Mesothelial cell of epicardium (in vitro differentiated cells): ENCODE measurements at places on chromosomes 13 and 19. TPM values are rescaled to one million over a fixed set of nuclear protein-coding genes. Genes with fewer than 3 reads are reported as not detected.

Gene LHFPL6
- 18.2 to 20.2 TPM (median 19.0 TPM) in 3 replicates for total RNA-seq

Gene ING1
- total RNA-seq = 19.1 to 21.0 TPM (median 19.2 TPM) in 3 replicates

Gene IRGC
- total RNA-seq = not detected in 3 replicates

Gene CRLF1
- total RNA-seq = 0.89 to 2.0 TPM (median 1.0 TPM) in 3 replicates

Gene SLC6A16
- total RNA-seq = 5.6 to 6.1 TPM (median 5.8 TPM) in 3 replicates

Gene GIPR
- total RNA-seq = 3.6 to 5.1 TPM (median 4.1 TPM) in 3 replicates

Gene SYT3
- 0.31 to 0.77 TPM (median 0.60 TPM) in 3 replicates for total RNA-seq

Gene IGFL4
- total RNA-seq = 1.8 to 2.8 TPM (median 2.4 TPM) in 3 replicates

Gene ZNF844
- 13.5 to 15.1 TPM (median 13.5 TPM) in 3 replicates for total RNA-seq

Gene ZNF728
- total RNA-seq = not detected in 3 replicates

Gene TJP3
- total RNA-seq = 20.0 to 21.7 TPM (median 20.1 TPM) in 3 replicates

Gene IGSF23
- not detected in 3 replicates for total RNA-seq

Gene PLK5
- 0.38 to 0.51 TPM (median 0.38 TPM) in 3 replicates for total RNA-seq

Gene CEACAM4
- not detected in 3 replicates for total RNA-seq

Gene U2AF2
- total RNA-seq = 226 to 245 TPM (median 230 TPM) in 3 replicates

Gene SIGLEC5
- total RNA-seq = not detected in 3 replicates

Gene KLK11
- total RNA-seq = not detected in 3 replicates

Gene TBCB
- total RNA-seq = 112 to 116 TPM (median 115 TPM) in 3 replicates

Gene ZNF571
- total RNA-seq = 6.8 to 9.1 TPM (median 6.8 TPM) in 3 replicates

Gene VSTM2B
- not detected in 3 replicates for total RNA-seq

Gene ICAM3
- 2.0 to 2.7 TPM (median 2.3 TPM) in 3 replicates for total RNA-seq

Gene TEX30
- 7.8 to 8.6 TPM (median 8.1 TPM) in 3 replicates for total RNA-seq

Gene PABPC3
- 0.27 to 0.38 TPM (median 0.29 TPM) in 3 replicates for total RNA-seq

Gene SLC5A5
- total RNA-seq = not detected in 3 replicates

Gene CNFN
- total RNA-seq = 1.5 to 2.1 TPM (median 1.9 TPM) in 3 replicates

Gene ZNF57
- 3.9 to 4.5 TPM (median 4.1 TPM) in 3 replicates for total RNA-seq

Gene GSX1
- total RNA-seq = not detected in 3 replicates

Gene ZNF528
- 10.8 to 12.7 TPM (median 11.8 TPM) in 3 replicates for total RNA-seq

Gene QPCTL
- 8.0 to 10.6 TPM (median 9.1 TPM) in 3 replicates for total RNA-seq

Gene ADGRE3
- not detected in 3 replicates for total RNA-seq

Gene SELENOV
- total RNA-seq = 0.60 to 0.81 TPM (median 0.78 TPM) in 3 replicates

Gene DOHH
- total RNA-seq = 8.5 to 9.1 TPM (median 8.7 TPM) in 3 replicates

Gene ATP1A3
- 0.45 TPM in 1 of 3 replicates, not detected in the others for total RNA-seq

Gene BEST2
- not detected in 3 replicates for total RNA-seq

Gene SLC10A2
- total RNA-seq = not detected in 3 replicates

Gene LPAR6
- 19.4 to 21.7 TPM (median 21.1 TPM) in 3 replicates for total RNA-seq

Gene RFC3
- total RNA-seq = 18.5 to 20.4 TPM (median 19.7 TPM) in 3 replicates

Gene CHERP
- 73.2 to 80.5 TPM (median 78.4 TPM) in 3 replicates for total RNA-seq

Gene COL4A2
- total RNA-seq = 432 to 469 TPM (median 449 TPM) in 3 replicates

Gene NCR1
- total RNA-seq = not detected in 3 replicates

Gene FCHO1
- total RNA-seq = 3.8 to 6.2 TPM (median 4.6 TPM) in 3 replicates

Gene UNC13A
- total RNA-seq = 0.41 to 1.1 TPM (median 0.60 TPM) in 3 replicates

Gene CEACAM7
- total RNA-seq = not detected in 3 replicates

Gene RTBDN
- not detected in 3 replicates for total RNA-seq

Gene LHB
- total RNA-seq = not detected in 3 replicates

Gene SULT2A1
- total RNA-seq = 0.13 TPM in 1 of 3 replicates, not detected in the others

Gene STOML3
- not detected in 3 replicates for total RNA-seq

Gene PROZ
- not detected in 3 replicates for total RNA-seq

Gene NEK3
- 22.9 to 27.2 TPM (median 24.1 TPM) in 3 replicates for total RNA-seq

Gene BRCA2
- 6.5 to 10.3 TPM (median 8.1 TPM) in 3 replicates for total RNA-seq
